ENCODE measurements at places on chromosomes 6 and 20. TPM values are rescaled to one million over a fixed set of nuclear protein-coding genes. Genes with fewer than 3 reads are reported as not detected.
A peak's percentile ranks its signal among the peaks of the same experiment; 100 is the strongest.

The ECT2L gene
- total RNA-seq, result not detected

The ADGRF4 gene
- 2.6 TPM for total RNA-seq

The RSPO4 gene
- 1.4 TPM for total RNA-seq

The WDR46 gene
- 47.5 TPM for total RNA-seq

The CTCFL gene
- not detected for total RNA-seq

The CD2AP gene
- 47.7 TPM for total RNA-seq

DNA sequence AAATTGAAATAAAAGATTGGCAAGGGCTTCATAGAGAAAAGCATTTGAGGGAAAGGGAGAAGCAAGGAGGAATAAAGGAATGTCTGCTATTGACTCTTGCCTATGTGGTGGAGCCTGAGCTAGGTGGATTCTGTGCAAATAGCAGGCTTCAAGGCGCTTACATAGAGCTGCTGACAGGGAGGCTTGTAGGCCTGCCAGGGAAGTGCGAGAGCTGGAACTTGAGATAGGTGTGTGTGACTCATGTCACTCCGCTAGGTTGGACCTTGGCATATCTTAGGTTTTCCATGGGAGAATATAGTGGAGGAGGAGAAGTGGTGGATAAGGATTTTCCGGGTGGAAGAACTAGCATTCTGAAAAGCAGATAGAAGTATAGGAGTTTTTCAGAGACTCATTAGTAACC, 14.0 kb downstream of the SNRNP48 start:
- no peaks in the 10 kb centered on the region for H3K4me1 ChIP-seq
- no peak overlapping the region for H3K27ac ChIP-seq
- DNase-seq, result no peak
- no peak overlapping the region for H3K4me3 ChIP-seq

GRCh38 chr6:37554480-37554819, 54.8 kb upstream of the CCDC167 start:
- DNase-seq, result no peak
- no peak overlapping the region for H3K4me3 ChIP-seq
- peak overlapping the region; percentile 57 for H3K27ac ChIP-seq

- peaks cover 10% of the 10 kb centered on the region for H3K36me3 ChIP-seq
- H3K4me1 ChIP-seq, result peaks cover 6% of the 10 kb centered on the region
- H3K27ac ChIP-seq, result no peak overlapping the region
- H3K4me3 ChIP-seq, result no peak overlapping the region
- DNase-seq, result no peak
These were observed 5.5 kb upstream of the ABCF1 start for GRCh38 chr6:30565772-30566171.

DNA sequence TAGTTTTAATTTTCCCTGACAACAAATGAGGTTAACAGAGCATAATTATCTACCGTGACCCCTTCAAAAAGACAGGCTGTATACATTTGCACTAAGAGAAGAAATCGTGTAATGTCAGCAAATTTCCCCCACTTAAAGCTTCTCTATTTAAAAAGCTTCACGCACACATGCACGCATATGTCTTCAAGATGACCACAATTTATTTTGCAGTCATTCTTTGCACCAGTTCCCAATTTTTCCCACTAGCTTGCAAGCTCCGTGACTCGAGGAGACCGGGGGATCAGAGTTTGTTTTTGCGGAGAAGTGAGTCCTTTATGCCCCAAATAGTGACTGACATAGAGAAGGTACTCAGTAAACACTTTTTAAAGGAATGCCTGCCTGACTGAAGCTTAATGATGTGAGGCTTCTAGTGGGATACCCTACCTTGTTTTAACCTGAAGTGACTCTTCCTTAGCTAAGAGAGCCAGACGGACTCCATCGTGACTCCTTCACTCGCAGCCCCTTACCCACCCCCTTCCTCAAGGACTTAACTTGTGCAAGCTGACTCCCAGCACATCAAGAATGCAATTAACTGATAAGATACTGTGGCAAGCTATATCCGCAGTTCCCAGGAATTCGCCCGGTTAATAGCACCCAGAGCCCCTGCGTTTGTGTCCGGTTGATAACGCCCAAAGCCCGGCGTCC, 9.3 kb upstream of the NQO2 start:
- peak overlapping the region; percentile 99 for H3K27ac ChIP-seq
- no peaks in the 10 kb centered on the region for H3K27me3 ChIP-seq
- H3K4me1 ChIP-seq, result peaks cover 45% of the 10 kb centered on the region
- H3K36me3 ChIP-seq, result peaks cover 2% of the 10 kb centered on the region
- no peak for DNase-seq

- H3K27me3 ChIP-seq, result no peaks in the 10 kb centered on the region
- peaks cover 1% of the 10 kb centered on the region for H3K36me3 ChIP-seq
- peak; percentile 59 for DNase-seq
- H3K4me3 ChIP-seq, result no peak overlapping the region
- H3K4me1 ChIP-seq, result peaks cover 4% of the 10 kb centered on the region
- H3K27ac ChIP-seq, result no peak overlapping the region
These were observed 44.8 kb upstream of the SLC2A12 start for GRCh38 chr6:134097114-134097707.

DNA sequence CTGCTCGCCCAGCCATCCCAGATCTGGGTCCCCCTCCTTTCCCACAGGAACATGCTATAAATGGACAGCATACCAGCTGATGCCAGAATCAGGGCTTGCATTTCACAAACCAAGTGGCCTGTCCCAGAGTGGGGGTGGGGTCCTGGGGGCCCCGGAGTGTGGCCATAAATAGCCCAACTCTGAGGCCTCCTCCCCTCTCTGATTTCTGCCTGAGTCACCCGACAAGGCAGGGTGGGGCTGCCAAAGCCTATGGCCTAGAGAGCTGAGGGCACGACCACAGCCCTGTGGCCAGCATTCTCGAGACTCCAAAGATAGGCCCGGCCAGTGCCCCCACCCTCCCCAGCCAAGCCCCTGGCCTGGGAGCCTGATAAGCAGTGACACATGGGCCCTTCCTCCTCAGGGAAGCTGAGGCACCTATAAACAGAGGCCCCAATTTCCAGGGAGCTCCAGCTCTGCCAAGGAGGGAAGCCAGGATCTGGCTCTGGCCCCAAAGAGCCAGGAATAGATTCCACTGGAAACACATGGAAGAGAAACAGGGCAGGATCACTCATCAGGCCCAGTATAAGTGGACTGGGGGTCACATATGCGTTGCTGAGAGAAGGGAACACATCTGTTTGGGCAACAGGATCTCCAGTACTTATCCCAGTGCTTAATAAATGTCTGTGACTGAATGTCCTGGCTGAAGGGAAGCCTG, 20.3 kb downstream of the SNTA1 start:
- H3K4me1 ChIP-seq, result no peaks in the 10 kb centered on the region
- H3K27ac ChIP-seq, result peak overlapping the region; percentile 55
- no peaks in the 10 kb centered on the region for H3K27me3 ChIP-seq

DNA sequence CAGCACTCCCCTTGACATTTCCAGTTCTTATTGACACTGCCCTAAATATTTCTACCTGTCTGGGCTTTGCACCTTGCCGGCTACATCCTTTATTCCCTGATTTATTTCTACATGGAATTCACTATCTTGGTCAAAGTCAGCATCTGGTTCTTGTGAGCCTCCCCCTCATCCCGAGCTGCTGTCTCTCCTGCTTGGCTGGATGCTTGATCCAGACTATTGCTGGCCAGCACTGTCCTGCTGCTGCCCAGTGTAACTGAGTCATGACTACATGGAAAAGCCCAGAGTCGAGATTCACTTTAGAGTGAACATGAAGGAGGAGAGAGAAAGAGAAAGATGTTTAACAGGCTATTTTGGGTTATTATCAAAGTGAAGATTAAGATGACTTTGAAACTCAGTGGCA, 142.2 kb downstream of the OPN5 start:
- no peak for DNase-seq
- H3K4me3 ChIP-seq, result no peak overlapping the region
- no peaks in the 10 kb centered on the region for H3K4me1 ChIP-seq

- H3K27me3 ChIP-seq, result peaks cover 79% of the 10 kb centered on the region
- H3K4me1 ChIP-seq, result peaks cover 6% of the 10 kb centered on the region
- peak overlapping the region; percentile 64 for H3K27ac ChIP-seq
- peaks cover 2% of the 10 kb centered on the region for H3K36me3 ChIP-seq
- no peak for DNase-seq
- H3K4me3 ChIP-seq, result peak overlapping the region; percentile 71
These were observed 826 bp downstream of the RIMS4 start for GRCh38 chr20:44809380-44810060.

GRCh38 chr6:31586599-31587281, 663 bp downstream of the LST1 start:
- H3K4me3 ChIP-seq, result no peak overlapping the region
- H3K4me1 ChIP-seq, result peaks cover 2% of the 10 kb centered on the region
- no peak for DNase-seq
- H3K27me3 ChIP-seq, result peaks cover 28% of the 10 kb centered on the region
- no peak overlapping the region for H3K27ac ChIP-seq

DNA sequence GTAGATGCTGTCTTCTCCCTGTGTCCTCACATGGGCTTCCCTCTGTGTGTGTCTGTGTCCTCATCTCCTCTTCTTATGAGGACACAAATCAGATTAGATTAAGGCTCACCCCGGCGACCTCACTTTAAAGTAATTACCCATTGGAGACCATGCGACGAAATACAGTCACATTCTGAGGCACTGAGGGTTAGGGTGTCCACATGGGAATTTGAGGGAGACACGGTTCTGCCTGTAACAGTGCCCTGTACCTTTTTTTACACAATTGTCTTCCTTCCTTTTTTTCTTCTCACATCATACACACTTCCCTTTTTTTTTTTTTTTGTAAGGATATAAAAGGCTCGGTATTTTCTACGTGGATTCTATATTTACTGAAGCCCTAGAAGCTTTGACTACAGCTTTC, 48.9 kb downstream of the DEK start:
- peaks cover 1% of the 10 kb centered on the region for H3K4me1 ChIP-seq
- no peaks in the 10 kb centered on the region for H3K27me3 ChIP-seq
- no peak overlapping the region for H3K4me3 ChIP-seq
- H3K27ac ChIP-seq, result no peak overlapping the region
- no peak for DNase-seq

GRCh38 chr6:159038914-159039884, 5.6 kb downstream of the TAGAP start:
- peaks cover 1% of the 10 kb centered on the region for H3K4me1 ChIP-seq
- H3K4me3 ChIP-seq, result no peak overlapping the region
- peaks cover 18% of the 10 kb centered on the region for H3K27me3 ChIP-seq
- no peaks in the 10 kb centered on the region for H3K36me3 ChIP-seq
- H3K27ac ChIP-seq, result no peak overlapping the region

DNA sequence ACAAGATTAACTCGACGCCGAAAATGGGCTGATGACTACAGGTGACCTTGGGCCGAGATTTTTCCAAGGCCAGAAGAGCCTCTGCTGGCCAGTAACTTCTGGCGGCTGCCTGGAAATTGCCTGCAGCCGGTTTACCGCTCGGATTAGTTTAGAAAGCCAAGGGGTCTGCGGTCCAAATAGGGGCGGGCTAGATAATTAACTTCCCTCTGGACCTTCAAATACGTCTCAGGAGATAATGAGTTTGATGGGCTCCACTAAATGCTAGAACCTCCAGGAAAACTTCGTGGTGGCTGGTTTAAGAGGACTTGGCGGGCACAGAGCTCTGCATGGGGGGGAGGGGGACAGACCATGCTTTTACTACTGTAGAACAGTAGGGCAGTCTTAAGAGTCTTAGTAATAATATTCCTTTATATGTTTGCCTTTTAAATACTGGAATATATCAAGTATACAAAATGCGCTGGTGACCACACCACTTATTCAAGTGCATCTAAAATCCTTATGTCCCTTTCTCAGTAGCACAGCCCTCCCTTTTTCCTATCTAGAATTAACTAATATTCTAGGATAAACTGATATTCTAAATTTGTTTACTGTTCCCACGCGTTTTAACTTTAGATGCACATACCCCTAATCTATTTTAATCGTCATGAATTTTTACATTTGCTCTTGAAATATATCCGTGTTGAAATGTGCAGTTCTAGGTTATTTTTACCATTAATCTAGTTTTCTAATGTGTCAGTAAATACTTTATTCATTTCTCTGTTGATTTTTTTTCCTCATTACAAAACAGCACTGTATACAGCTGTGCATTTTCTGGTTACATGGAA, 107.5 kb upstream of the PRSS16 start:
- peaks cover 31% of the 10 kb centered on the region for H3K4me1 ChIP-seq
- no peak for DNase-seq
- H3K27ac ChIP-seq, result peak overlapping the region; percentile 98

- peaks cover 6% of the 10 kb centered on the region for H3K4me1 ChIP-seq
- DNase-seq, result no peak
- peak overlapping the region; percentile 92 for H3K27ac ChIP-seq
- H3K27me3 ChIP-seq, result no peaks in the 10 kb centered on the region
- no peaks in the 10 kb centered on the region for H3K36me3 ChIP-seq
These were observed 3.9 kb downstream of the ZFP57 start for GRCh38 chr6:29676981-29677601.

- H3K27ac ChIP-seq, result peak overlapping the region; percentile 87
- H3K4me1 ChIP-seq, result peaks cover 25% of the 10 kb centered on the region
- no peak overlapping the region for H3K4me3 ChIP-seq
- no peaks in the 10 kb centered on the region for H3K27me3 ChIP-seq
- peaks cover 3% of the 10 kb centered on the region for H3K36me3 ChIP-seq
These were observed 2.8 kb upstream of the PHF20 start for GRCh38 chr20:35768731-35769664.

DNA sequence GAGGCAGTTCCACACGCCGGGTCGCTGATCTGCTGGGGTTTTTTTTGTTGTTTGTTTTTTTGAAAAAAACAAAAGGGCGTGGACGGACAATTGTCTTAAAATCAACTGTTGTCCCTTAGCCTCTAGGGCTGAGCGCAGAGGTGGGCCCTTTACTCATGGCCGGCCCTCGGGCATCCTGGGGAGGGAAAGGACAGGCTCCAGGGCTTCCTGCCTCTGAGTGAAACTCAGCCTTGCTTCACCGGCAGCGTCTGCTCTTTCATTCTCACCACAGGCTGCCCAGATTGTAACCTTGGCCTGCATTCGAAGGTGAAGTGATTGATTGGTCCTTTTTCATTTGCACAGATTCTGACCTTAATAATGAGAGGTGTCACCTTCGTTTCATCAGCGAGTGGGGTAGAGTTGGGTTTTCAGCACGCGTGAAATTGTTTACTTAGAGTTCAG, 797 bp downstream of the SMIM13 start:
- peak overlapping the region; percentile 95 for H3K27ac ChIP-seq
- H3K4me1 ChIP-seq, result peaks cover 18% of the 10 kb centered on the region
- peaks cover 3% of the 10 kb centered on the region for H3K36me3 ChIP-seq
- peak; percentile 13 for DNase-seq

- H3K27ac ChIP-seq, result no peak overlapping the region
- peaks cover 31% of the 10 kb centered on the region for H3K36me3 ChIP-seq
- H3K4me1 ChIP-seq, result no peaks in the 10 kb centered on the region
- no peak overlapping the region for H3K4me3 ChIP-seq
These were observed 53.2 kb downstream of the GINS1 start for GRCh38 chr20:25460566-25461280.

- H3K27ac ChIP-seq, result peak overlapping the region; percentile 31
- peaks cover 24% of the 10 kb centered on the region for H3K4me1 ChIP-seq
- no peaks in the 10 kb centered on the region for H3K27me3 ChIP-seq
- no peak for DNase-seq
- peaks cover 3% of the 10 kb centered on the region for H3K36me3 ChIP-seq
These were observed 94.0 kb downstream of the SHLD1 start for GRCh38 chr20:5844063-5844681.

GRCh38 chr20:46191611-46192010, 73.5 kb downstream of the CD40 start:
- H3K4me3 ChIP-seq, result no peak overlapping the region
- H3K4me1 ChIP-seq, result peaks cover 2% of the 10 kb centered on the region
- no peak overlapping the region for H3K27ac ChIP-seq
- DNase-seq, result no peak
